HEK293T (cell line): ENCODE measurements at places on chromosomes 7 and 10.

- no peak for DNase-seq
Observed at GRCh38 chr7:141200191-141201108, 126.6 kb downstream of the TMEM178B start.

DNA sequence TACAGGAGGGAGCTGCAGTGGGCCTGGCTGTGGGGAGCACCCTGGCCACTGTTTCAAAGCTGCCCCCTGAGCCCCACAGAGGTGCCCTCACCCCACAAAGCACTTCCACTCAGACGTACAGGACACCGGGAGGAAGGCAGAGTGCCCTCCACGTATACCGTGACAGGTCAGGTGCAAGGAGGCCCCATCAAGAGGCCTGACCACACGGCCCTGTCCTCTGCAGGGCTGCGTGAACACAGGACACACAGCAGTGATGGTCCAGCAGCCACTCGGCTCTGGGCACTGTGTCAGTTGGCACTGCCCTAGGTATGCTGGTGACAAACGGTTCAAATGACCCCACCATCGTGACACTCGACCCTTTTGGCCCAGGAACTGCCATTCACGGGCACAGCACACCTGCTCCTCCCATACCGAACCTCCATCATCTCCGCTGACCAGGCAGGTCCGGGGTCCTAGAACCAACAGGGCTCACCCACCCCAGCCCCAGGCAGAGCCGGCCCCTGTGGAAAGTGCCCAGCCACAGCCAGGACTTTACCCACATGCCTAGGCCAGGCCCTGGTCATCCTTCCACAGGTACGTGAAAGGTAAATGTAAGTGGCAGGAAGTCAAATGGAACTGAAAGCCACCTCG, 560.9 kb downstream of the PTPRN2 start:
- no peak for DNase-seq

- DNase-seq: no peak
Observed at GRCh38 chr7:150383710-150384397, 4.7 kb downstream of the ZNF775 start.

- DNase-seq: no peak
Observed at GRCh38 chr10:51876503-51876902, 177.1 kb upstream of the CSTF2T start.

DNA sequence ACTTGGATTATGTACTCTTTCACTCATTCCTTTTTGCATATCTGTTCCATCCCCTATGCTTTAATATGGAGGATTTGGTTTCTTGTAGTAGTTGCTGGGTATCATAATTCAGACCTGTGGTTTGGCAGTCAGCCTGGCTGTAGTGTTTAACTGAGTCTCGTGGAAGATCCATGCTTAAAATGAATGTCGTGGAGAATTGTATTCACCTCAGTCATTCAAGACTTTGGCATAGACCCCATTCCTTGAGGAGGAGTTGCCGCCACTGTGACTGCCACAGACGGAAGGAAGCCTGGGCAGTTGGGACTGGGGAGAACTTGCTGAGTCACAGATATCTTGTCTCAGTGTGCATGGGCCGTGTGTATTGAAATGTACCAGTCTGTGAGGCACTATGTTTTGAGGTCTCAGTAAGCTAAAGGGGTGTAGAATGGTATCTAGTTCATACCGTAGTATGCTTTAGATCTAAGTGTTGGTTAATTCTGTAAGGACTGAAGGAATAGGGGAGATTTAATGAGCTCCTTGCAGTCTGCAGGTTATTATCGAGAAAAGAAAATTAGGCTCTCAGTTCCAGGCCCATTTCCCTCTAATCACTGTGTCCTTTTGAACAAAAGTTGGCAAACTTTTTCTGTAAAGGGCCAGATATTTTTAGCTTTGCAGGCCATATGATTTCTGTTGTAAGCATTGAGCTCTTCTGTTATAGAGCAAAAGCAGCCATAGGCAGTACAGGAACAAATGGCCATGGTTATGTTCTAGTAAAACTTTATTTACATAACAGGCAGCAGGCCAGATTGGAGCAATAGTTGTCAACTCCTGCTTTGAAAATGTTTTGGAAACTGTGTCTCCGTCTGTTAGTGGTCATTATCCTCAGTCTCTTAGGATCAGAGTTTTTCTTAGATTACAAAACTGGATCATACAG, 76.8 kb downstream of the TPST1 start:
- DNase-seq: no peak

GRCh38 chr10:10798864-10799192, 218.8 kb upstream of the CELF2 start:
- DNase-seq: no peak

DNA sequence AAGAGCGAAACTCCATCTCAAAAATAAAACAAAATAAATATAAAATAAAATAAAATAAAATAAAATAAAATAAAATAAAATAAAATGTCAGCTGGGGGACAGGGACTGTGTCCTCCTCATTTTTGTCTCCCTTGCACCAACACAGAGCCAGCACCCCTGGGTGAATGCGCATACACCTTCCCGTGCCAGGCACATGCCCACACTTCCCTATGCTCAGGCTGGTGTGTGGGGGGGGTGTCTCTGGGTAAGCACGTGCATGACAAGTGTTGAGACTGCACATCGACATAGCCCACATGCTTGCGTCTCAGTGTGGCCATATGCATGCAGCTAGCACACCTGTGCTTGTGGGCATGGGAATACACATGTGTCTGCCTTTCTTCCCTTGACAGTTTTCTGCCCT, 24.7 kb upstream of the TLX1 start:
- DNase-seq: no peak

- no peak for DNase-seq
Observed at GRCh38 chr7:114356133-114356532, 58.5 kb upstream of the FOXP2 start.

GRCh38 chr7:44078521-44078920, 3.8 kb downstream of the POLM start:
- no peak for DNase-seq

GRCh38 chr10:69278446-69278963, at the start of gene HK1:
Gene HK1, plus strand, starts transcription at chr10:69278496.
- no peak for DNase-seq

- no peak for DNase-seq
Observed at GRCh38 chr7:73622909-73623797, 1.2 kb downstream of the MLXIPL start.

- DNase-seq: no peak
Observed at GRCh38 chr10:306675-307185, 171.5 kb downstream of the ZMYND11 start.

DNA sequence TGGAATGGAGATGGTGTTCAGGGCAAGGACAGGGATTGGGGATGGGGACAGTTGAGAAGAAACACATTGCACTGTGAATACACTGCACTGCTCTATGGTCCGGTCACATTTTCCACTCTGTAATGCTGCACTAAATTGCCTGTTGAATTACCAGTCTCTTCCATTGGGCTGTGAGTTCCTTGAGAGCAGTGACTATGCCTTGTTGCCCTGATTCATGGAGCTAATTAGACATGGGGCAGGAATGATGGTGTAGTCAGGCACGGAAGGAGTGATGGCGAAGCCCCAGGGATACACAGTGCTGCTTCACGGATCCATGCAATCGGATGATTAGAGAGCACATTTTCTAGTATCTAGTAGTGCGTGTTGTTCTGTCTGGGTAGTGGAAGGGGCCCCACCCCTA, 25.4 kb upstream of the GPAM start:
- no peak for DNase-seq

GRCh38 chr10:95864906-95865813, 42.6 kb upstream of the CC2D2B start:
- peak; percentile 71 for DNase-seq

- no peak for DNase-seq
Observed at GRCh38 chr7:11009631-11010030, 36.0 kb downstream of the PHF14 start.

- DNase-seq: no peak
Observed at GRCh38 chr7:28666154-28666553, 253.8 kb downstream of the CREB5 start.

DNA sequence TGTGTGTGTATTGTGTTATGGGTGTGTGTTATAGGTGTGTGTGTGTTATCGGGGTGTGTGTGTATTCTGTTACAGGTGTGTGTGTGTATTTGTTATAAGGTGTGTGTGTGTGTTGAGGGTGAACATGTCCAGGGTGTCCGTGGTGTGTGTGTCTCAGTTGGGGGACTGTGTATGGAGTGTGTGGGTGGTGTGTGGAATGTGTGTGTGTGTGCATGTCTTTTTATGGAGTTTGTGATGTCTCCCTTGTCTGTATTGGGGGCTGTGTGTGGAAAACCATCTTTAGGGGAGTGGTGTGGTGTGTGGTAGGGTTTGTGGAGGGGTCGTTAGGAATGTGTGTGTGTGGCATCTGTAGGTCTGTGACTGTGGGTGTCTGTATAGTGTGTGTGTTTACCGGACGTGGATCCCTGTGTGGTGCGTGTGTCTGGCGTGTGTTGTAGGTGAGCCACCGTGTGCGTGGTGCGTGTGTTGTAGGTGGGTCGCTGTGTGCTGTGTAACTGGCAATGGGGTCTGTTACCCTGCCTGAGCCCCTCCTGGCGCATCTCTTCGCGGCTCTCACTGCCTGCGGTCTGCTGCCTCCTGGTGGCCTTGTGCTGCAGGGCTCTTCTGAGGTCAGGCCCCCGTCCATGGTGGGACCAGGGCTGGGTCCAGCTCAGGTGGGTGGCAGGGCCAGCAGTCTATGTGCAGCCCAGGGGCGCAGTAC, 61.7 kb downstream of the PALD1 start:
- peak; percentile 42 for DNase-seq

DNA sequence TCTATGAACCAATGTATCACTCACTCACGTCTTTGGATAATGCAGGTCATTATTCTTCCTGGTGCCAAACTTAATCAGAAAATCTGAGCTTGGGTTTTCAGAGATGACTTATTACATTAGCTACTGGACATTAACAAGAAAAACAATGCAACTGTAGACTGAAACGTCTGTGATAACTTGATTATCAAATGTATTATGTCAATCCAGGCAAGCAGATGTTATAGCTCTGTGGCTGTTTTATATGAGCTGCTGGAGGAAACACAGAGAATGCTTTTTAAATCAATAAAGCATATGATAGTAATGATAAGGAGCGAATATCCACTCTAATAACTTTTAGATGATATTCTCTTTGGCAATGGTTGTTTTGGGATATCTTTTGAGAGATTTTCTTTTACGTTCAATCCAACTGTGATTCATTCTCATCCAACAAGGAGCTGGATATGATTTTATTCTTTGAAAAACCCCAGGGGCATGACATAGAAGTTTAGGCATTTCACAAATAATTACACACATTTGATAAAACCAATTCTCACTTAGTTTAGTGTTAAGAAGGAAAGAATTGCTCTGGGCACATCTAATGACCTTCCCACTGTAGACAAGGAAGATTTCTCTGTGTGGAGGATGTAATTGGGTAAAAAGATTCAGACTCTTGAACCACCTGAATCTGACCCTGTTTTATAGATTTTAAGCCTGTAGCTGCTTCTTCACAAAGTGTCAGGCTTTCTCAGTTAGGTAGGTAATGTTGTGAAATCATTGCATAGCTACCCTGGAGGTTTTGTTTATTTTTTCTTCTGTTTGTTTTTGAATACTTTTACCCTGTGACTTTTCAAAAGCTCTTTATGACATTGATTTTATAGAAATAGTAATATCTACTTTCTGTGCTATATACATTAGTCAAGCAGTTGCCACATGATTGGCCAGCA, 1124.7 kb downstream of the DNAJB9 start:
- no peak for DNase-seq

DNA sequence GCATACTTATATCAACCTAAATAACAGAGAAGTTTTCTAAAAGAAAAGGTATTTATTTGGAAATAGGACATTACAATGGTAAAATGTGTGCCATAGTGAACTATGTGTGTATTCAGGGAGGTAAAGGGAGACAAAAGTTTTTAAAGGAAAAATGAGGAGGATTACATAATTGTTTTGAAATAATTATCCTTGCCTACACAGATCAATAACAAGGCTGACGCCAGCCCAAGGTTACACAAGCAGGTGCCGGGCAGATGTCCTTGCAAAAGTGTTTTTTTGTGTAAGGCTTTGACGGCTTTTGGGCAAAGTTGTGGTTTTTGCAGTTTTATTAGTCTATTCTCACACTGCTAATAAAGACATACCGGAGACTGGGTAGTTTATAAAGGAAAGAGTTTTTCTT, 22.7 kb upstream of the SLC35B4 start:
- DNase-seq: no peak

- no peak for DNase-seq
Observed at GRCh38 chr10:110774069-110775019, 97.4 kb upstream of the PDCD4 start.

- no peak for DNase-seq
Observed at GRCh38 chr10:23951841-23952240, 257.1 kb upstream of the KIAA1217 start.

DNA sequence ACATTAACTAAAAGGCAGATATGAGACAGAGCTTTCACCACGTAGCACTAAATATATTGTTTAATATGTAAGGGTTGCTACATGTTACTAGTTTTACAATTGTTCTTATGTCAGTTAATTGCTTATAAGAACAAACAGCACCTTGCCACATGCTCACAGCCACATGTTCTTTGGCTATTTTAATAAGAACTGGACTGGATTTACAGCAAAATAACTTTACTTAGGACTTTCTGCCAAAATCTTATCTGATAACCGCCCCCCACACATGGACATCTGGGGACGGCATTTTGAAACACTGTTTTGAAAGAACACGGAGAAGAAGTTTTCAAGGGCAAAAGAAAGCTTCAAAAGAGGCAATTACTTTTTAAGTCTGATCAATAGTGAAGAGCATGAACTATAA, 45.3 kb downstream of the JAZF1 start:
- DNase-seq: no peak

DNA sequence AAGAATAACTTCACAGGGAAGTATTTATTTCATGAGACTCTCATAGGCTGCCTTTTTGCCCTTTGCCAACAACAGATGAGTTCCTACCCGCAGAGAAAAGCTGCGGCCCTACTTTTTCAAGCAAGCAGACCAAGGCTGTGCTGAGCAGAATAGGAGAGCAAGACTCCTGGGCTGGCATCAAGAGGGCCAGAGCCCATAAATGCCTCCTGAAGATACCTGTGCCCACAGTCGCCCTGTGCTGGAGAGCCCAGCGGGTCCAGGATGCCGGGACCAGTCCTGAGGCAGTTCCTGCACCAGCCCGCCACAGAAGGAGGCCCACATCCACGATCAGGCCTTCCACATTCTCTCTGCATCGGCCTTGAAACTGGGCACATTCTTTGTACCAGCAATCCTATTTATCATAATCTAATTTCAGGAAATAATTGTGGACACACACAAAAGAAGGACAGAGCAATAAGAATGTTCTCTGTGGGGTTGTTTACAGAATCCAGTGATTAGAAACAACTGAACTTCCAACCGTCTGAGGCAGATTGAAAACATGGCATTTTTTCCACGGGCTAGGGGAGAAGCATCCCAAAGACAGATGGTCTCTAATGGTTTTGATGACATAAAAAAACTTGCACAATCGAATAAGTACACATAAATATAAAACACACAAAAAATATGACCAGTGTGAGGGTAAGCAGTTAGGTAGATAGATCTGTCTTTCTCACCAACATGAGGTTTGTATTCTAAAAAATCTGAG, 95.6 kb downstream of the CPXM2 start:
- no peak for DNase-seq

DNA sequence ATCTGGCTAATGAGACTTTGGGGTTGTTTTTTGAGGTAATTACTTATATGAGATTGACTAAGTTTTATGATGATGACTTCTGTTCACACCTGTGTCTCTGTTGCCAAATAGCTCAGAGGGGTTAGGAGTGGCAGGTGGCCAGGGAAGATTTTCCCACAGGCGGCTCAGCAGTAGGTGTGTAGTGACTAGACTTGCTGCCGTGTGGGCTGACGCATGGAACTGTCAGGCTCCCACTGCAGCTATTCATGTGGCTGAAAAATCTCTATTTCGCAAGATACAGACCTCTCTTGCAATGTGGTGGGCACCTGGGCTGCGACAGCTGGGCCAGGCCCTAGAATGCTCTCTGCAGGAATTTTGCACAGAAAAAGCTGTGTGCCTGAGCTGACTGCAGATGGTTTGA, 1.4 kb downstream of the CPA4 start:
- DNase-seq: no peak
